ENCODE measurements at places on chromosomes 4 and X.

DNA sequence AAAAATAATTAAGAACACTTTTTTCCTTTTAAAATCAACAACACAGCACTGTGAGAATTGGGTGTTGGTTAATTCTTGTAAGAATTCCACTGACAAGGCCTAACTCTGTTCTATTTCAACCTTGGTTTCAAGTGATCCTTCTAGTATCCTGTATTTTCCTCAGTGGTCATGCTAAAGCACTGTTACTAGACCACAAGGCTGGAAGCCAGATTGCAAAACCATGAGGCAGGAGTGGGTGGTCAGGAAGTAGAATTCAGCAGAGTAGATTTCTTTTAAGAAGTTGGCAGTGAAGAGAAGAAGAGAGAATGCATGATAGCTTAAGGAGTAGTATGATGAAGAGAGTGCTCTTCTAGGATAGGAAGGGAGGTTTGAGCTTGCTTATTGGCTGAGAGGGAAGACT lies 71.6 kb upstream of the LEF1 start:
- DNase-seq: no peak

GRCh38 chr4:54717694-54718093 lies 59.9 kb downstream of the KIT start:
- no peak for DNase-seq

DNA sequence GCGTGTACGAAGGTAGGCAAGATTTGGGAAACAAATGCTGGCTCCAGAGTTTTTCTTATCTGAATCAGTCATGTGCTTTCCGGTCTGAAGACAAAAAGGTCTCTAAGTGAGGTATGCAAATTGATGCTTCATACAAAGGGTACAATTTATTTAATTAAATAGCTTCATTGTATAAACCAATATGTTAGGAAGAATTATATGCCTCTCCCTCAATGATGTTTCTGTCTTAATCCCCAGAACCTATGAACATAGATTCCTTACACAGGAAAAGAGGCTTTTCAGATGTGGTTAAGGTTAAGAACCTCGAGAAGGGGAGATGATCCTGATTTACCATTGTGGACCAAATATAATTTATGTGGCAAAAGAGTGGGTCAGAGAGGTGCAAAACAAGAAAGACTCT lies 543.5 kb upstream of the PCDH10 start:
- no peak for DNase-seq

DNA sequence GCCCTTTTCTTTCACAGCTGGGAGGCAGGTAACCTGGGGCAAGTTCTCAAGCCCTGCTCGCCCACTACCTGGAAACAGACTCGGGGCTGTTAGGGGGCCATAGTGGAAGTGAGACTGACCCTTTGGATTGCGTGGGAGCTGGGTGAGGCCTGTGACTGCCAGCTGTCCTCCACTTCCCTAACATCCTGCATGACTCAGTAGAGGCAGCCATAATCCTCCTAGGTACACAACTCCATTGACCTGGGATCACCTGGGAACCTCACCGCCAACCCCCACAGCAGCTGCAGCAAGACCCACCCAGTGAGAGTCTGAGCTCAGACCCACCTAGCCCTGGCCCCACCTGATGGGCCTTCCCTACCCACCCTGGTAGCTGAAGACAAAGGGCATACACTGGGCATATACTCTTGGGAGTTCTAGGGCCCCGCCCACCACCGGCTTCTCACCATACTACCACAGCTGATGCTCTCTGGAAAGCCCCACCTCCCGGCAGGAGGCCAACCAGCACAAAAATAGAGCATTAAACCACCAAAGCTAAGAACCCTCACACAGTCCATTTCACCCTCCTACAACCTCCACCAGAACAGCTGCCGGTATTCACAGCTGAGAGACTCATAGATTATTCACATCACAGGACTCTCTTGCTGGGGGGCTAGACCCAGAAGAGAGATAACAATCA lies 61.1 kb upstream of the DCTD start:
- DNase-seq: no peak

- DNase-seq: no peak
These were observed 675 bp downstream of the PRIMPOL start for GRCh38 chr4:184649971-184650855.
